Stimulated activated CD4-positive, alpha-beta T cell treated with anti-CD3 and anti-CD28 coated beads, Interleukin-12 subunit alpha, Interleukin-12 subunit beta, amount 100 ng/mL, for 48 hours (primary cell): ENCODE measurements at places on chromosomes 6 and 20.

GRCh38 chr20:48635791-48636267, 192.0 kb downstream of the PREX1 start:
- peak; percentile 64 for DNase-seq

DNA sequence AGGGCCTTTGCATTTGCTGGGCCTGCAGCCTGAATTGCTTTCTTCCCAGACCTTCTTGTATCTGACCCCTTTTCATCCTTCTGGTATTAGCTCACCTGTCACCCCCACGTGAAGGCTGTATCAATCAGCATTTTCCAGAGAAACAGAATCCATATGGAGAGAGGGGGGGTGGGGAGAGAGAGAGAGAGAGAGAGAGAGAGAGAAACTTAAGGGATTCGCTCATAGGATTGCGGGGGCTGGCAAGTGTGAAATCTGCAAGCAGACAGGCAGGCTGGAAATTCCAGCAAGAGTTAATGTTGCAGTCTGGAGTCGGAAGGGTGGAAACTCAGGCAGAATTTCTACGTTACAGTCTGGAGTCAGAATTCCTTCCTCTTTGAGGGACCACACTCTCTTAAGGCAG, 410.7 kb upstream of the SULF2 start:
- no peak for DNase-seq

- no peak for DNase-seq
These were observed 13.0 kb downstream of the MRS2 start for GRCh38 chr6:24415753-24416152.

DNA sequence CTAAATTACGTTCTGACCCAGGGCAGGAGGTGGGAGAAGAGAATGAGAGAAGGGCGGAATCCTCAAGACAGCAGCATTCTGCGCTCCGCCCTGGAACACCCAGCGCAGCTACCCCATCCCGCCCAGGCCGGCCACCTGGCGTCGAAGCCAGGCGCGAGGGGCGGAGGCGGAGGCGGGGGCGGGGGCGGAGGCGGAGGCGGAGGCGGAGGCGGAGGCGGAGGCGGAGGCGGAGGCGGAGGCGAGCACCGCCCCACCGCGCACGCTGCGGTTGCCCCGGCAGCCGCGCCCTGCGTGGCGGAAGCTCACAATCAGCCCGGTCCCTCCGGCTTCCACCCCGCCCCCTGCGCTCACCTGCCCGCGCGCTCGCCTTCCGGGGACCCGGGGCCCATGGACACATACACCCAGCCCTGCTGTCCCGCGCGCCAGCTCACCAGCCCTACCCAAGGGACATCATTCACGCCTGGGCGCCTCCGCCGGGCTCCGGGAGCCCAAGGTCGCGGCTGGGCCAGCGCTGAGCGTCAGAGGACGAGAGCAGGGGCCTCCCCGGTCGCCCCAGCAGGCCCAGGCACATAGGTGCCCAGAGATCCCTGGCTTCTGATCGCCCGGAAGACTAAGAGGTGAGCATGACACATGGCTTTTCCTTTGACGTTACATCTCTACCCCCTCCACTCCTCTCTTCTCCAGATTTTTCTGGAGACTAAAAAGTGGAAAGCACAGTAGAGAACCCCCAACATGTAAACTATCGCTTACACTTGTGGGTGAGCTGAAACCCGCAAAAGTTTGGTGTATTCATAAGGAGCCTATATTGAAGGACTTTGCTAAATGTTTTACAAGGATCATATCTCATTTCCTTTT, at the start of gene ANKEF1:
Gene ANKEF1, plus strand, starts transcription at position 271 of the 855 bp plus-strand sequence. CDS start 3,315 bp downstream, outside the sequence.
- peak; percentile 21 for DNase-seq

- DNase-seq: no peak
These were observed 218.8 kb downstream of the TAF4 start for GRCh38 chr20:61846741-61847419.

DNA sequence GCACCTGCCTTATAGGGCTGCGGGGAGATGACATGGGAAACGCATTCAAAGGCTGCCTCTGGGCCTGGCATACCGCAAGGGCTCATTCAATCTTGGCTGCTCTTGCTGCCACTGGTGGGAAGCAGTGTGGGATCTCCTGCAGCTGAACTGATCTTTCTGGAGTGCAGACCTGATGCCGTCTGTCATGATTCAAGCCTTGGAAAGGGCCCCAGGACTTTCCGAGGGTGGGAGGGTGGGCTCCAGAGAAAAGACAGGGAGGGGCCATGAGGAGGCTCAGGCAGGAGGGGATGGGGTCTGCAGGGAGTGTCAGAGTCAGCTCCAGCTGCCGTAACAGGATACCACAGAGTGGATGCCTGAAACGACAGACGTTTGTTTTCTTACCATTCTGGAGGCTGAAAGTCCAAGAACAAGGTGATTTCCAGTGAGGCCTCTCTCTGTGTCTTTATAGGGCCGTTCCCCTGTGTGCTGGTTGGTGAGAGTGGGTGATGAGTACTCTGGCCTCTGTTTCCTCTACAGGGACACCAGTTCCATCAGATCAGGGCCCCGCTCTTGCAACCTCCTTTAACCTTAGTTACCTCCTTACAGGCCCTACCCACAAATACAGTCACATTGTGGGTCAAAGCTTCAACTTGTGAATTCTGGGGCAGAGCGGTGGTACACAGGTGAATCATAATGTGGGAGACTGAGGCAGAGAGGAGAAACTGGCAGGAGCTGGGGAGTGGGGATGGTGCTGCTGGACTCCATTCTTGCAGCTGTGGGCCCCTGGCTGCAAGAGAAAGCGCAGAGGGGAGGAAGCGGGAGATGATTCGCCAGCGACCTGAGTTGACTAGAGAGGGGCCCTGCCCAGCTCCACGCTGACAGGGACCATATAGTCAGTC, 148.4 kb downstream of the SYCP2 start:
- DNase-seq: no peak

- no peak for DNase-seq
These were observed 481.3 kb upstream of the SULF2 start for GRCh38 chr20:48266571-48266970.

- no peak for DNase-seq
These were observed 8.5 kb upstream of the UBD start for GRCh38 chr6:29567991-29568390.

DNA sequence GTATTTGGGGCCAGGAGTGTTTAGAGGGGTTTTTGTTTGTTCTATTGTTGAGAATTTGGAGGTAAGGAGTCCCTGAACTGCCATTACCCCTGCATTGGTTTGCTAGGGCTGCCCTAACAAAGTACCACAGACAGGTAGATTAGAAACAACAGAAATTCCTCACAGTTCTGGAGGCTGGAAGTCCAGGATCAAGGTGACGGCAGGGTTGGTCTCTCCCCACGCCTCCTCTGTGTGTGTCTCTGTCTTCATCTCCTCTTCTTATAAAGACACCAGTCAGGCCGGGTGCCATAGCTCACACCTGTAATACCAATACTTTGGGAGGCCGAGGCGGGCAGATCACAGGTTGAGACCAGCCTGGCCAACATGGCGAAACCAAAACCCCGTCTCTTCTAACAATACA, 97.1 kb upstream of the FAM8A1 start:
- no peak for DNase-seq

- DNase-seq: no peak
These were observed 23.6 kb downstream of the MBOAT1 start for GRCh38 chr6:20188630-20189075.

GRCh38 chr6:100886076-100886475, 4.9 kb upstream of the ASCC3 start:
- no peak for DNase-seq

DNA sequence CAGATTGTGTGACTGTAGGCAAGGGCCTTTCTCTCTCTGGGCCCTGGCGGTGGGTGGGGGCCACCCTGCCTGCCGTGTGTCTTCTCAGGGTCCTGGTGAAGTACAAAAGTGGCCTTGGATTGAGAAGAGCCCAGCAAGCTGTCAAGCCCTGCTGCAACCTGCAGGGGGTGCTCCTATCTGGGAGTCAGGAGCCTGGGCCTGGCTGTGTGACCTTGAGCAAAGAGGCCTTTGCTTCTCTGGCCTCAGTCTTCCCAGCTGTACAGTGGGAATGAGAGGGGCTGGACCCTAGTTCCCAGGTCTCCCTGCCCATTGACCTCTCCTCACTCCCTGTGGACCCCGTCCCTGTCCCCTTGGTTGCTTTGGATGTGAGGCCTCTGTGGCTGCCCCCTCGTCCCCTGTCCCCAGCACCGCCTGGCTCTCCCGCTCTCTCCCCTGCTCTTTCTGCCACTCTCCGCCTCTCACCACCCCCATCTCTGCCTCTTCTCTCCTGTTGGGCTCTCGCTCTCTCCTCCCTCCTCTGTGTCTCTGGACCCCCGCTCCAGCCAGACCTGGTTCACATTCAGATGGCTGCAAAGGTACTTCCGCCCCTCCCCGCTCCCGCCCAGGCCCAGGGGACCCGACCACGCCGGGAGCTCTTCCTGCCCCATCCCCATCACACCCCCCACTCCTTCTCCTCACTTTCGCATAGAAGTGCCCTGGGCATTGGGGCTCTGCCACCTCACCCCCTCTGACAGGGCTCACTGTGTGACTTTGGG, 46.7 kb downstream of the SRC start:
- DNase-seq: peak; percentile 8

DNA sequence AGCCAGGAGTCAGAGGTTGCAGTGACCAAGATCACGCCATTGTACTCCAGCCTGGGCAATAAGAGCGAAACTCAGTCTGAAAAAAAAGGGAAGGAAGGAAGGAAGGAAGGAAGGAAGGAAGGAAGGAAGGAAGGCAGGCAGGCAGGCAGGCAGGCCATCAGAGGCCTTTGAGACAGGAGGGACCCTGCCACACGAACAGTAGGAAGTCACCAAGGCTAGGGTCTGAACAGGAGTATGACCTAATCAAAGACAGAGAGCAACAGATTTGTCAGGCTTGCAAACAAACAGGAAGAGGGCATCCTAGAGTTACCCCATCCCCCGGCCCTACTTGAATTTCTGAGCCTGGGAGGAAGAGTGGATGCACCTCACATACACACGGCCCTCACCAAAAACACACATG, 67.1 kb downstream of the FGD2 start:
- no peak for DNase-seq

DNA sequence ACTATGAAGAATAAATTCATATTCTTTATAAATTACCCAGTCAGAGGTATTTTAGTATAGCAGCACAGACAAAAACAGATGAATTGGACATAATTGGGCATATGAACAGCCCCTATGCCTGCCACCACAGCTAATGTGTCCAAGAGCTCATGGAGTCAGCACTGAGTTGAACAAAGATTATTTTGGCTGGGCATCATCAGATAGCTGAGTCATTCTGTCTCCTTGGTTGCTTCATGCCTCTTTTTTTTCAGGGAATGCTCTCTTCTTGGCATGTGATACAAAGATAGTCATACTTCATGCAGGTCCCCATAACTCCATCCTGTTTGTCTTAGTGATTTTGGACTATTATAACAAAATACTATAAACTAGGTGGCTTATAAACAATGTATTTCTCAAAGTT, 275.6 kb downstream of the TENT5A start:
- no peak for DNase-seq

GRCh38 chr20:16066571-16066970, 506.7 kb downstream of the KIF16B start:
- no peak for DNase-seq

GRCh38 chr6:56055081-56055704, 179.8 kb upstream of the BMP5 start:
- no peak for DNase-seq

- no peak for DNase-seq
These were observed 399.8 kb downstream of the BTBD9 start for GRCh38 chr6:38239719-38240451.

- no peak for DNase-seq
These were observed 2.2 kb upstream of the GINM1 start for GRCh38 chr6:149563928-149564325.

DNA sequence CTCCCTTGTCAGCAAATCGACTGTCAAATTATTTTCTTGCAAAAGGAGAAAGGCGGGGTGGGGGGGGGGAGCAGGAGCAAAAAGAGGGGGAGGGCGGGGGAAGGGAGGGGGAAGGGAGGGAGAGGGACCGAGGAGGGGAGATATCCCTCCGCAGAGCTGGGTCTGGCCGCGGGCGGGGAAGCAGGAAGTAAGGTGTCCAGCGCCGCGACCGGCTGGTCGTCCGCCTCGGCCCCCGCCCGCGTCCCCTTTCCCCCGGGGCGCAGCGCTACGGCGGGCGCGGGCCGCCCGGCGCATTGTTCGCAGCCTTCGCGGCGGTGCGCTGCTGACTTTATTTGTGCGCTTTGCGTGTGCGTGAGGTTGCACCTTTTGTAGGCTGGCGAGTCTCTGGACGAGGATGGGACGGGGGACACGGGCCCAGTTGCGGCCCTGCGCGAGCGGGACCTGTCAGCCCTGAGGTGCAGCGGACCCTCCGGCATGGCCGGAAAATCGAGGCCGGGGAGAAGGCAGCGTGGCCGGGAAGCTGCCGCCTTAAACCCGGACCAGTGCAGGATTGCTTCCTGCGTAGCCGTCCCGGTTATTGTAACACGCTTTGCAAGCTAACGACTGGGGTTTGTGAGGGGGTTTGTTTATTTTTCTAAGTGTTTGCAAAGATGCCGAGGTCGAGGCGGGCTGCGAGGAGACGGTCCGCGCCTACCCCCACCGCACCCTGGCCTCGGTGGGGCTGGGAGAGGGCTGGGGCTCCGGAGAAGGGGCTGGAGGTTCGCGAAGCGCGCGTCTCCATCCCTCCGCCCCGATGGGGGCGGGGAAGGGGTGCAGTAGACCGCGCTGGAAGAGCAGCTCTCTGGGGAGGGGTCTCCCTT, 675 bp upstream of the TRERF1 start:
- DNase-seq: peak; percentile 24

- DNase-seq: no peak
These were observed 76.5 kb upstream of the TMEM170B start for GRCh38 chr6:11460837-11461661.

DNA sequence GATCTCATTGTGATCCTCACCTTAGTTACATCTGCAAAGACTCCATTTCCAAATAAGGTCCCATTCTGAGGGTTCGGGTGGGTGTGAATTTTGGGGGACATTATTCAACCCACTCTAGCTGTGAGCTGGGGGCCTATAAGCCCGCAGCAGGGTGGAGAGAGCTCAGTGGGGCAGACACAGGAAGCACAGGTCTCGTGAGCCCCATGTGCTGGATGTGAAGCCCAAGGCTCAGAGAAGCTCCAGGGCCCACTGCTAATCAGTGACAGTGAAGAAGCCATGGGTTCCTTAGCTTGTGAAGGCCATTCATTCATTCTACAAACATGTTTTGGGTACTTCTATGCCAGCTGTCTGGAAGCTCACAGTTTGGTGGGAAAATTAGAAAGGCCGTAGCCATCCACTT, 47.5 kb downstream of the CHMP4B start:
- no peak for DNase-seq

GRCh38 chr20:19554666-19555065, 203.4 kb upstream of the RIN2 start:
- no peak for DNase-seq

- no peak for DNase-seq
These were observed 205.4 kb upstream of the BMP2 start for GRCh38 chr20:6562111-6562510.
